ENCODE measurements at places on chromosomes 5 and 9.

DNA sequence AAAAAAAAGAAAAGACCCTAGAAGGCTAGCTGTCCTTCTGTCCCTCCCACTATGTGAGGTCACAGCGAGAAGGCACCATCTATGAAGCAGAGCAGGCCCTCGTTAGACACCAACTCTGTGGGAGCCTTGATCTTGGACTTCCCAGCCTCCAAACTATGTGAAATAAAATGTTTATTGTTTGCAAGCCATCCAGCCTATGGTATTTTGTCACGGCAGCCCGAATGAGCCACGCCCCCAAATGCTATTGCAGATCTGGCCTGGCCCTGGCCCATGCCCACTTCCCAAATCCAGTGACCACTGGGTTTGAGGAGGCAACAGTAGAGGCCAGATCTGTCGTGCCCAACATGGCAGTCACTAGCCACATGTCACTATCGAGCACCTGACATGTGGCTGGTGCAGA is 10.8 kb downstream of the STK10 start:
- DNase-seq, result no peak

DNA sequence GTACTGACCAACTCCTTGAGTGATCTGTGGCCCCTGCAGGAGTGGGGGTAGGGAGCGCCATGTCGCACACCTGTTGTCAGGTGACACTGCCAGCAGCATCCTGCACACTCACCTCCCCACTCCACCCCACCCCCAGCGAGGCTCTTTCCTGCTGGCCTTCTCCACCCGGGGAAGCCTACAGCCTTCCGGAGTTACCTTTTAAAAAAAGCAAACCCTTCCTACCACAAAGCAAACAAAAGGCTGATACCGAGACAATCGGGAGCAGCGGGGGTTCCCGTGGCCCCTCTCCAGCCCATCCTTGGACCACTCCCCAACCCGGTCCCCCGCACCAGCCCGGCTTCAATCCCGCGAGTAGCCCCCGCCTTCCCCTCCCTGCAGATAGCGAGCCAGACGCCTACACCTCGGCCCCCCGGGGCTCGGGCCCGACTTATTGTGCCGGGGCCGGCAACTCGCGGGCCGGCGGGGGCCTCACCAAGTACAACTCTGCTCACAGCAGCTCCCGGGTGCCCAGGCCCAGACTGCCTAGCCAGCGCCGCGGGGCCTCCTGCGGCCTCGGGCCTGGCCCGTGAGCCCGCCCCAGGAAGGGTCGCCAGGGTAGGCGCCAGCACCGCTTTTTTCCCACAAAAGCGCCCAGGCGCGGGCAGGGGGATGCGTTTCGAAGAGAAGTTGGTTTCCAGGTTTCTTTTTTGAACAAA is 724 bp downstream of the MACROH2A1 start:
- DNase-seq, result peak; percentile 62

- no peak for DNase-seq
Observed at GRCh38 chr9:89980600-89980999, 375.8 kb downstream of the GADD45G start.

DNA sequence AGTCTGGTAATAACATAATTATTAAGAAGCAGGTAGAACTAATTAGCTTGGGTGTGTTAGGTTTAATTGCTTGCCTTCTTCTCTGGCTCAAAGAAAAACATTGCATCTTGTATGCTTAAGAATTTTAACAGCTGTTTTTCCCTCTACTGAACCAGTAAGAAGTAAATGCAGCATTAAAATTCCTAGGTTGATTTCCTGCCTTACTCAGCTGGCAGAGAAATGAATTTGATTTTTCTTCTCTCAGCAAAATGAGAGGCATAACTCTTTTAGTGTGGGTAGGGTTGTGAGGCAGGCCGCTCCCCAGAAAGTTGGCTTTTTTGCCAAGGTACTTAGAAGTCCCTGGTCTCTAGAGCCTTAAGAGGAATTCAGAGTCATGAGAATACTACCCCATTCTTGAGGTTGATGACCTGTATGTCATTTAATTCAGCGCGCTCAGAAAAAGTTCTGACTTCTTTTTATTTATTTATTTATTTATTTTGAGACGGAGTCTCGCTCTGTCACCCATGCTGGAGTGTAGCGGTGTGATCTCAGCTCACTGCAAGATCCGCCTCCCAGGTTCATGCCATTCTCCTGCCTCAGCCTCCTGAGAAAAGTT is 302.6 kb downstream of the ARHGEF28 start:
- no peak for DNase-seq

GRCh38 chr5:141192110-141192725 is at the start of gene PCDHB10:
PCDHB10 (plus strand) TSS chr5:141192353; CDS start chr5:141192553, 200 bp downstream.
- peak; percentile 89 for DNase-seq

DNA sequence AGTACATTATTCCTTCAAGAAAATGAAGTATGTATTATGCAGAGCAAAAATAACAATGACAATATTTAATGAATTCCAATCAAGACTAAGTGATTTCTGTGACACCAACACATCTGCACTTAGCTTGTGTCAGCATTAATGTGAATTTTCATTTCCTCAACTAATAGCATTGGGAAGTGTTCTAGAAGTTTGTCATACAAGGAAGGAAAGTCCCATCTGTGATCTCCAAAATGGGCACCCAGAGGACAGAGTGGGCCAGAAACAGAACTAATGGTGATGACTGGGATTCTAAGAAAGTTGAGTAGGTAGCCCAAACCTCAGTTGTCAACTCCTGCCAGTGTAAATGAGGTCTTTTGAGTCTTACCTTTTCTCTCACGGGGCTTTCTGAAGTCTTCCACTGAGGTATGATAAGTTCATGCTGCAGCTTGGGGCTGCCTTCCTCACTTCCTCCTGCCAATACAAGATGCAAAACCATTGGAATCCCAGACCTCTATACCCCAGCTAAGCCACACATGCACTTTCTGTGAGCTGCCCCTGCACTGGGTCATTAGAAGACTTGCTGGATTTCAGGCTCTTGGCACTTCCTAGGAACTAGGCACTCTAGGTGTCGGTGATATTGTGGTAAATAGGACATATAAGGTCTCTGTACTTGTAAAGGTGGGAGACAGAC is 4.9 kb downstream of the ADAM19 start:
- DNase-seq, result no peak

- no peak for DNase-seq
Observed at GRCh38 chr5:73256012-73256411, 83.0 kb downstream of the TMEM174 start.

- no peak for DNase-seq
Observed at GRCh38 chr9:115691693-115692092, 461.9 kb upstream of the PAPPA start.

GRCh38 chr9:126366366-126367011 is 39.9 kb downstream of the MVB12B start:
- no peak for DNase-seq

GRCh38 chr5:64942460-64942859 is 173.7 kb downstream of the CWC27 start:
- DNase-seq, result no peak

DNA sequence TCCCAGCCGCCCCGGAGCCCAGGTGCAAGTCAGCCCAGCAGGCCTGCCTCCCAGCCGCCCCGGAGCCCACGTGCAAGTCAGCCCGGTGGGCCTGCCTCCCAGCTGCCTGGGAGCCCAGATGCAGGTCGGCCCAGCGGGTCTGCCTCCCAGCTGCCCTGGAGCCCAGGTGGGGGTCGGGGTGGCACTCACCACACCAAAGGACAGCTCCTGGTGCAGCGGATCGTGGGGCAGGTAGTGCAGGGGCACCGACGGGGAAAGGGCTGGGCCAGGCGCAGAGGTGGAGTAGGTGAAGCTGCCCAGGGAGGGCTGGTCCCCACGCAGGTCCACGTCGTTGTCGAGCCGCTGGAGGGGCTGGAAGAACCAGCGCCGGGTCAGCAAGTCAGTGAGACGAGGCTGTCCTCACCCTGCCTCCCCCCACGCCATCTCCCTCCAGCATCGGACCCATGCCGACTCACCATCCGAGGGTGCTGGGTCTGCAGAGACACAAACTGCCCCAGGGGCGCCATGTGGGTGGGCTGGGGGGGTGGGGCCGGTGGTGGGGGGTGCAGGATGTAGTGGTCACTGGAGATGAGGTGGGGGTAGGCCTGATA is 6.7 kb downstream of the RNF44 start:
- no peak for DNase-seq

GRCh38 chr5:32108167-32108566 is 66.0 kb downstream of the GOLPH3 start:
- no peak for DNase-seq

DNA sequence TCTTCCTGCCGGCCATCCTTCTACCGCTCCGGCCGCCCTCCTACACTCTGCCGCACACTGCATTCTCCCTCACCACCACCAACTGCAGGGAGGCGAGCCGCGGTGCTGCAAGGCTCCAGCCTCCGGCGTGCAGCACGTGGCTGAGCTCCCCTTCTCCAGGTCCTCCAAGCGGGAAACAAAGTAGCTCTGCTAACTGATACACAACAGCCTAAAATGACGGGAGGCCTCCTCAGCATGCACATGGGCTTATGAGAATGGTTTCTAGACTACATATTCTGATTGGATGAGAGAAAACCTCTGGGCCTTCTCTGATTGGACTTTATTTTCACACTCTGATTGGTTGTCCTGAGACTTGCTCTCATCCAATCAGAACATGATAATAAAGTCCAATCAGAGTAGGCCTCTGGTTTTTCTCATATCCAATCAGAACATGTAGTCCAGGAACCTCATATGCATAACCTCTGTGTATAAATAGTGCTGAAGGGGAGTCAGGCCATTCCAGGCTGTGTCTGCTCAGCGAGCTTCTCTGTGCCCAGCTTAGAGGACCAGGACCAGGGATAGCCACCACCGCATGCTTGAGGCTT is 27.0 kb upstream of the ZNF354B start:
- no peak for DNase-seq

DNA sequence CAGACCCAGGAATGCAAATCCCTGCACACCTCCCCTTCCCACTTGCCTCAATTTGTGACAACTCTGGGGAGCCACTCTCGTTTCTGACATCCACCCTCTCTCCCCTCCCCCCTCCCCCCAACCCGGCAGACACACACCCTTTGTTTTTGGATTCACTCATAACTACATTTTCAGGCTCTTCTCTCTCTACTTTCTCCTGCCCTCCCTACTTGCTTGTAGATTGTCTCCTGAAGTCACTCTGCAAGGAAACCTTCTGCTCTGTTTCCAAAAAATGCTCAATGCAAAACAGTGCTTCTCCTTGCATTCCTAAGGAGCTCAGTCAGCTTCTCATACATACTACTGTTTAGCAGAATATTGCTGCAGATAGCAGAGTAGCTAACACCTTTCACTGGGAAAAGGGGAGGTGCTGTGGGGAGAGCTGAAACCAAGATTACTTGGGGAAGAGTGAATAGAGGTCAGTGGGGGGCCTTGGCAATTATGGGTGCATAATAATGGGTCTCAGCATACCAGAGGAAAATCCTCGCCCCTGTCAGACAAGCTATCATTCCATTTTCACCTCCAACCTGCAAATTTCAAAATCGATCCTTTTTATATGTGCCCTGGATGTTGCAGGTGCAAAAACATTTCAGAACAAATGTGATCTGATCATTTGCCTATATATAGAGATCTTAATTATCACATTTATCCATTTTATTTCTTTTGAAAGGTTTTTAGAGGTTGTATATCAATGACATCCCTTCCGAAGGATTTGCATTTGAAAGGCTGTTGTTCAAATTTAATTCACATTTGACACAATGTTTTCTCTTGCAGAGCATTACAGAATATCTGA is 1860.7 kb upstream of the WWC1 start:
- no peak for DNase-seq

DNA sequence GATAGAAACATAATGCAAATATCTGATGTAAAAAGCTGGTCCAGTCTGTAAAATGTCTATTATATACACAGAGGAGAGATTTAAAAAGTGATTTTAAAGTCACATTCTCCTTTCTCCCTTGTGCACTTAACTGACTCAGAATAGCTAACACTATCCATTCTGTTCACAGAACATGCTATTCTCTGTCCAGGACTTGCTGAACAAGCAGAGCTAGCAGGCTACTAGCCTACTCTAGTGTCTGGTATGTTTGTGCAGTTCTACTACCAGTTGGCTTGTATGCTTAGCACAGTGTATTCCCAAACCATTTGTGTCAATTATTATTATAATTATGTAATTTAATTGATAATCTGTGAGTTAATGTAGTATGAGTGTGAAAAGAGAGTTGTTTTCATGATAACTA is 161.7 kb upstream of the NUDT12 start:
- no peak for DNase-seq

- no peak for DNase-seq
Observed at GRCh38 chr5:128553747-128554146, 15.7 kb upstream of the FBN2 start.

GRCh38 chr9:14741369-14741768 is 18.8 kb upstream of the CER1 start:
- no peak for DNase-seq

DNA sequence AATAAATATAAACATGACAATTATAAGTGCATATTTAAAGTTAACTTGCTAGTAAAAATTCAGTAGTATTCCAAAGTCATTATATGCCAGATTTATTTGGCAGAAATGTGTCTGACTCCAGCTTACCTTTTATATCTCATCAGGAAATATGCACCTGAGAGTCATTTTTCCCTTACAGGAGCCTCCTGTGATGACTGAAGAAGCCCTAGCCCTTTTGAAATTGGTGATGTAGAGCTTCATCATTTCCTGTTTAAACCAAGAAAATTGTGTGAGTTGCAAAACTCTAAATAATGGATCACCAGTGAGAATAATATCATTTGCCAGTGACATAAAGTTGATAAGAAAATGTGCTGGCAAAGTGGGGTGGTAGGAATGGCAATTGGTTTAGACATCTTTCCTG is 42.1 kb upstream of the CTNND2 start:
- DNase-seq, result no peak

GRCh38 chr9:108477529-108478006 is 378.2 kb downstream of the ACTL7B start:
- peak; percentile 94 for DNase-seq

DNA sequence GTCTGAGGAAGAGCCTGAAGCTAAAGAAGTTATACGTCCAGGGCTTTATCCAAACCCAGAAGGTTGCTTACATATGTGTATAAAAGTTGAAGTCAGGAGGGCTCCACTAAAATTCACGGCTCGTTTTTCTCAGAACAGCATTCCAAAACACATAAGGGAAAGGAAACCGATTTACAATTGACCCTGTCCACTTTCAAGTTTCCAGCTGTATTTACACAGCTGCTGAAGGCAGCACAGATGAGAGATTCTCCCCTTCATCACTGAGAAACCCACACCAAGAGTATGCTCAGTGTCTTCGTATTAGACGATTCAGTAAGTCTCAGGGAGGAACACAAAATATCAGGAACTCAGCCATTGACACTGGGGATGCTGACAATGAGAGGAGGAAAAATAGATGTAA is 5.9 kb upstream of the NREP start:
- DNase-seq, result no peak

DNA sequence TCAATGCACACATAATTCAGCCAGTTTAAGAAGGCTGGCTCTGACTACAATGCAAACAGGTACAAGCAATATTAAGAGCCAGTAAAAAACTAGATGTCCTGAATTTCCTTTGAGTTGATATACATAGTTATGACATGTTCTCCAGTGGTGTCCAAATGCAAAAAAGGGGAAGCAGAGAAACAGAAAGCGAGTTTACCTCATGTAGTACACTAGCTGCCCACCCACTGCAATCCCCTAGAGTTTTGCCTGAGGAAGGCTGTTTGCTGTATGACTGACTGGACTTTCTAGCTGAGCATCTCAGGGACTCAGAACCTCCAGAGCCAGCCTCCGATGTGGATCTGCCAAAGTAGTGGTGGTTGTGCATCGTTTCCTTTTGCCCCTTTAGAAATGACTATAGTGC is 44.8 kb upstream of the SLC1A3 start:
- DNase-seq, result no peak

Data from NCI-H748 treated with DMSO at 0.1 percent for 48 hours (cell line).